ENCODE measurements at places on chromosomes 4 and X.

GRCh38 chrX:133437356-133437755 lies 22.1 kb upstream of the GPC4 start:
- DNase-seq, result no peak

GRCh38 chr4:110487873-110488272 lies 11.9 kb downstream of the ENPEP start:
- DNase-seq, result no peak

DNA sequence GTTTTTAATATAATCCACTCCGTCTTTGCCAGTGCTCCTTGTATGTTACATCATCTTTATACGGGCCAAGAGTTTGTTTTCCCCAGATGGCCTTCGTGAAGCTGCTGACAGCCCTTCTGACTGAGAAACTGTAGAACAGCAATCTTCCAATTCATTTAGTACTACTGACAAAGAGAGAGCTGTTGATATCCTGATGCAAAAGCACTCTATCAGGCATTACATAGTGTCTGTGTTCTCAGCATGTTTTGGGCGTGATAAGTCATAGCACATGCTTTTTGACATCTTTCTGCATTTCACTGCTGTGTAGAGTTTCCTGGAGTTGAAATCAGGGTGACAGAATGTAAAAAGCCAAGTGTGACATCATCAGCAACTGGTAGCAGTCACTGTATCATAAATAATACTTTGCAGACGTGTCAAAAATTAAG lies 746.3 kb upstream of the FAM241A start:
- DNase-seq, result no peak

GRCh38 chr4:1029529-1029928 lies 18.1 kb downstream of the FGFRL1 start:
- no peak for DNase-seq

DNA sequence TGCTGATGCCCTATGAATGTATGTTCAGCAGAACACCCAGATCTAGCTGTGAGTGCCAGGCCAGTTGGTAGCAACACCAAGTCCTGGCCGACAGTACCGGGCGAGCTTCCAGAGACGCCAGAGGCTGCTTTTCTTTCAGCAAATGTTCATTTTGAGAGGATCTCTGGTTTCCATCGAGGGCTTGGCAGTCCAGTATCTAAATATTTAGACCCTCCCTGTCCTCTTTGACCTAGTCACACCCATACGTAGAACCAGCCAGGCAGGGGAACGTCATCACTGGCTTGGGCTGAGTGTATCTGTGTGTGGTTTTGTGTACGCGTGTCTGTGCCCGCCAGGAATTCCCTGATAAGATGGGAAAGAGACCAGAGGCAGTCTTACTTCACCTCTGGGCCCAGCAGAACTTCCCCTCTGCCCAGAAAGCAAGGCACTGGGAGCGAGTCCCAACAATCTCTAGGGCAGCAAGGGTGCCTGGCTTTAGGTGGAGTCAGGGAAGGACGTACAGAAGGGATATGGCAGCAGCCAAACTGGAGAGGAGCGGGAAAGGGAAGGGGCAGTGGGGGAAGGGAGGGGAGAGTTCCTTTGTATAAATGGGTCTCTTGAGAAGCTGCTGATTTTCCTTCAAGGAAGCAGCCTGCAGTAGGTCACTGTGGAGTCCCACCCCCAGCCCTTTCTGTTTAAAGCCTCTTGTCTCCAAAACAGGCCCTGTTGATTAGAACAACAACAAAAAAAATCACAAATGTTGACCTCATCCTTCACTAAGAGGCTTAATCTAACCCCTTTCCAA lies 15.0 kb upstream of the ELF4 start:
- no peak for DNase-seq

- DNase-seq, result no peak
These were observed 405.6 kb downstream of the FAM47A start for GRCh38 chrX:33726281-33727160.

DNA sequence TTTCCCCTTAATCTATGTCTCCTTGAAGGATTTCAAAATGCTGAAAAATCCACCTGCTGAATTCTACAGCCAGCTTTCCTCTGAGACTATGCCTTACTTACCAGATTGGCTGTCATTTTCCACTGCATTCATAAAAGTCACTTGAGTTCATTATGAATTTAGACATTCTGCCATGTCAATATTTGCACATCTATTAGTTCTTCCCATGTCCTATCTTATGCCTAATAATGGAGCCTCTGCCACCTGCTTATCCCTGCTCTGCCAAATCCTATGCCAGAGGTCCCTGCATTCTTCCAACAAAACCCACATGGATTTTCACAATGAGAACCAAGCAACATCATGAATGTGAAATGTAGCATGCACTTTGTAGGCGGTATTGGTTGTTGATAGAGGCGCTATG lies 42.6 kb downstream of the GASK1B start:
- no peak for DNase-seq

GRCh38 chr4:23602720-23603119 lies 287.1 kb downstream of the PPARGC1A start:
- no peak for DNase-seq

- DNase-seq, result no peak
These were observed 4.8 kb downstream of the LETM1 start for GRCh38 chr4:1851160-1851559.

GRCh38 chr4:6250235-6250983 lies 19.2 kb upstream of the WFS1 start:
- peak; percentile 5 for DNase-seq

DNA sequence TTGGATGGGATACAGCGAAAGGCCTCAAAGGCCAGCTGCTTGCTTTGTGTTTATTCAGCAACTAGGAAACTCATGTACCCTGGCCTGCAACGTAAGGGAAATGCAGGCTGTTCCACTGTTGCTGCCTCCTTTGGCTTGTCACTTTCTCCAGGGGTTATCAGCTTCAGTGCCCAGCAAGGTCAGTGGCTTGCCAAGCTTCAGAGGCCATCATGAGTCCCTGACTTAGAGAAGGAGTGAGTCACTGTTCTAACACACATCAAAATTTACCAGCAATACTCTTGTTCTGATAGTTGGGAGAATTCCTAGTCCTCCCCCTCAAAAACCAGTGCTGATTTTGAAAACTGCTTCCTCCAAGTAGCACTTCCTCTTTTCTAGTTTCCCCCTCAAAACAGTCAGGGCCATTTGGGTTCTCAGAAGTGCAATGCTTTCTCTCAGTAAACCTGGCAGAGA lies 250.8 kb downstream of the ARHGAP24 start:
- DNase-seq, result no peak

DNA sequence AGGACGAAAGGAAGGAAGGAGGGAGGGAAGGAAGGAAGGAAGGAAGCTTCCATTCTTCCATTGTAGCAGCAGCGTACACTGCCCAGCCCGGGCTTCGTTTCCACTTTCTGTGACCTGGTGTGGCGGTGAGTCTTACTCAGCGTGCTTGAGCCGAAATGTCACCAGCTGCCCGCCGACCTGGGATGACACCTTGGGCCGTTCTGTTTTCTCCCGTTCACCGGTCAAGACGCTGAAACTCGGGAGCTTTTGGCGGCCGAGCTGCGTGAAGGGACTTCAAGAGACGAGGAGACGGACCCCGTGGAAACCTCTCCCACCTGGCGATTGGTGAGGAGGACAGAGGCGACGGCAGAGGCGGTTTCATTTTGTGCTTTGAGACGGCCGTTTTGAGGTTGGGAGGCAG lies 47.1 kb upstream of the PPP2R3B start:
- no peak for DNase-seq

DNA sequence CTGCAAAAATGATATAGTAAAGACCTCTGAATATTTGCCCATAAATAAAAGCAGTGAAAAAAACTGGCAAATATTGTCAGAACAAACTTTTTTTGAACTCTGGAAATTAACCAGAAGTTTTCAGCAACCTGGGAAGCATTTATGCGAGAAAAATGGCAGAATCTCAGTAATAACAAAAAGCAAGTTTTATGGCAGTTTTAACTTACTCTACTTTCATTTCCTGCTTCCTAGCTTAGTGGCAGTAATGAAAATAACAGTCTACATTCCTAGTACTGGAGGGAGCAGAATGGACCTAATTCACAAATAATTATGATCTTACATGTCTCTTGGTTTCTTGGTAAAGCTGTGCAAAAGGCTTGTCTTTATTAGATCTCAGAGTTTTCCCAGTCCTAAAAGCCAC lies 460.1 kb downstream of the NAF1 start:
- no peak for DNase-seq

- no peak for DNase-seq
These were observed 173.9 kb downstream of the GRXCR1 start for GRCh38 chr4:43066415-43066814.

- DNase-seq, result no peak
These were observed 665.5 kb downstream of the CCSER1 start for GRCh38 chr4:90792696-90793095.

- no peak for DNase-seq
These were observed 221.6 kb upstream of the SPANXN4 start for GRCh38 chrX:142804085-142804484.

DNA sequence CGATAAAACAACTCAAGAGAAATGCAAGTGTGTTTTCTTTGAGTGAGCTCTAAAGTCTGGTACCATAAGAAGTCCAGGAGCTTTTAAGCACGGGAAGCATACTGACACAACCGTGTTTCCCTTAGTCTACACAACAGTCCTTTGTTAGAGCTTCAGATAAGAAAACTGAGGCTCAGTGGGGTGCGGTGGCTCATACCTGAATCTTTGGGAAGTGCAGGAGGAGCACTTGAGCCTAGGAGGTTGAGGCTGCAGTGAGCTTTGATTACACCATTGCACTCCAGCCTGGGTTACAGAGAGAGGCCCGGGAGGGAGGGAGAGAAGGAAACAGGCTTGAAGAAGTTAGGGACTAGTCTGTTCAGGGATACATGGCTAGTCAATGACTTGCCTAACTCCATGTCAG lies 21.9 kb downstream of the LEF1 start:
- DNase-seq, result no peak

- DNase-seq, result no peak
These were observed 54.6 kb upstream of the MMAA start for GRCh38 chr4:145564540-145564939.

GRCh38 chr4:12595489-12595888 lies 888.7 kb downstream of the RAB28 start:
- no peak for DNase-seq

DNA sequence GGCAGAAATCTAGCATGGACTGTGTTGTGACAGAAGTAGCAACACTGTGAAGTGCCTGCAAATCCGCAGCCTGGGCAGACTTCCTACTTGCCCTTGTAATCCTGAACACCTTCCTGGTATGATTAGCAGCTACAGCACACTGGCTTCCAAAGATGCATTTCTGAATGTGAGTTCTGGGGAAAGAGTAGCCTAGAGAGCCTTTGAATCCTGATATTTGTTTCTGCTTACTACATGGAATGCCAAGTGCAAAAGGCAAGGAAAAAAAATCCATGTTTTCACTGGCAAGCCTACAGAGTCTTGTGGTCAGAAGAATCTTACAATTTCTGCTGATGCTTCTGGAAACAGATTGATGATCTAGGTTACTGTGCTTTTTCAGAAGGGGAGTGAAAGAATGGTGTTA lies 223.7 kb downstream of the COL25A1 start:
- no peak for DNase-seq

GRCh38 chr4:76585897-76586360 lies 150.9 kb downstream of the SHROOM3 start:
- no peak for DNase-seq

- no peak for DNase-seq
These were observed 27.1 kb downstream of the UVSSA start for GRCh38 chr4:1373892-1374705.

GRCh38 chr4:54877006-54877405 lies 219.2 kb downstream of the KIT start:
- DNase-seq, result no peak

DNA sequence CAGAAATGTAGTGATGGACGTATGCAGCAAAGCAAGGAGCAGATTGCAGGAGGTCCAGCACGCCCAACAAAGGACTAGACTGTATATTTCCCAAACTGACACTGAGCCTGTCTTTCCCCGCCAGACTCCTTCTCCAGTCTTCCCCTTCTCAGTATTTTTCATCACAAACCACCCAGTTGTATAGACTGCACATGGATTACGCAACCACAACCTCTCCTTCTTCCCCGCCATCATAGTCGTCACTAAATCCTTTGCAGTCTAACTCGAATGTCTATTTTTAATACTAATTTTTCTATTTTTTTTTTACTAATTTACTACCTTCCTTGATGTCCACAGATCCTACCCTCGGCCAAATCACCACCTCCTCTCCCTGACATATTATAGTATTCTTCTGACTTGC lies 105.4 kb downstream of the MTNR1A start:
- no peak for DNase-seq

- no peak for DNase-seq
These were observed 111.3 kb upstream of the ELOVL6 start for GRCh38 chr4:110309675-110310074.

- no peak for DNase-seq
These were observed 11.7 kb upstream of the CLDN34 start for GRCh38 chrX:9955506-9955905.

DNA sequence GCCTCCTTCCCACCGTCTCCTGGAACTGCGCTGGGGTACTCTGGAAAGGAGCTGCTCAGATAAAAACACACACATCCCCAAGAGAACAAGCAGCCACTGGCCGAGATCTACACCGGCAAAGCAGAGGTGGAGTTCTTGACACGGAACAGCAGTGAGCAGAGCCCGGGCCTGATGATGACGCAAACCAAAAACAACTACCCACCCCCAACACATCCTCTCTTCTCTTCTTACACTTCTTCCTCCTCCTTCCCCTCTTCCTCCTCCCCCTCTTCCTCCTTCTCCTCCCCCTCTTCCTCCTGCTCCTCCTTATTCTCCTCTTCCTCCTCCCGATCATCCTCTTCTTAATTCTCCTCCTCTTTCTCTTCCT lies 4.6 kb downstream of the PNMA5 start:
- no peak for DNase-seq

GRCh38 chr4:23135792-23136645 lies 443.3 kb downstream of the GBA3 start:
- no peak for DNase-seq

DNA sequence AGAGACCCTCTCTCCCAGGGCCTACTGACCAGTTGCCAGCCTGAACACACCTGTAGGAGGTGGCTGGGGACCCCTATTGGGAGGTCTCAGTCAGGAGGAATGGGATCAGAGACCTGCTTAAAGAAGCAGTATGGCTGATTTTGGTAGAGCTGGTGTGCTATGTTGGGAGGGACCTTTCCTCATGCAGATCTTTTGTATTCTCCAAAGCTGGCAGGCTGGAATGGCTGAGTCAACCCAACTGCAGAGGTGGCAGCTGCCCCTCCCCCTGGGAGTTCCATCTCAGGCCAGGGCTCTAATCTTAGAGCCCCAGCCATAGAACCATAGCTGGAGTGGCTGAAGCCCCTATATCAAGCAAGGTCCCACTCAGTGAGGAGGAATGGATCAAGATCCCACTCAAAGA lies 279.3 kb upstream of the BMP3 start:
- DNase-seq, result no peak

GRCh38 chrX:152958047-152958446 lies 35.9 kb downstream of the PNMA5 start:
- no peak for DNase-seq

DNA sequence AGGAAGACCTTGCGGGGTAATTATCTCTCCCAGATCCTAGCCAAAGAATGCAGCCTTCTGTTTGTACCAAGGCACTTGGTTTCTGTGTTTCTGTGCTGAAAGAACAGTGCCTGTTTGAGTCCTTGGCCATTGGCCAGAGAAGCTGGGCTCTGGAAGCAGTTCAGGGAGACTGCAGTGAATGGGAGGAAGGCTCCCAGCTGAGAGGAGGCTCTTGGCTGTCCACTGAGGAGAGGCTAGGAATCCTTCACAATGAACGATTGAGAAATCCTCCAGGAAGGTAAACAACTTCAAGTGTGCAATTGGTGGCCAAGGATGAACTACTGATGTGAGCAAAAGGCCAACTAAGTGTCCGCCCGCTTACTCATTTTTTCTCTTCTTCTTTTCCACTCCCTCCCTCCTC lies 61.3 kb downstream of the HS3ST1 start:
- no peak for DNase-seq

GRCh38 chr4:6548201-6548881 lies 26.6 kb upstream of the MAN2B2 start:
- DNase-seq, result no peak
